Esophagus squamous epithelium (tissue), 5 donors: ENCODE measurements at places on chromosomes 16 and 17.

DNA sequence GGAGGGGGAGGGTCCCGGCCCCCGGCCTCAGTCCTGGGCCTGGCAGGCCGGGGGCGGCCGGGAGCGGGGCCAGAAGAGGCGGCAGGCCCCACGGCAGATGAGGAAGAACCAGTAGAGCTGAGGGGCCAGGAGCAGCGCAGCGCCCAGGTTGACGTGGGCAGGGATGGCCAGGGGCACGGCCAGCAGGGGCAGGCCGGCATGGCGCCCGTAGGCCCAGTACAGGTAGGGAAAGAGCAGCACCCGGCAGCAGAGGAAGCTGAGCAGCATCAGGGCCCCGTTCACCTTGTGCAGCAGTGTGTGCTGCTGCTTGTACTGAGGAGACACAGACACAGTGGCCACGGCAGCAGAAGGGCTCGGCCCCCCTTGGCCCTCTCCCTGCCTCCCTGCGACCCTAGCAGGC is 2.2 kb downstream of the C16orf92 start:
- DNase-seq: no peak

GRCh38 chr17:45338996-45339535 is 22.2 kb upstream of the MAP3K14 start:
- no peak for DNase-seq

GRCh38 chr17:52505601-52506000 is 347.1 kb upstream of the CA10 start:
- DNase-seq: no peak

DNA sequence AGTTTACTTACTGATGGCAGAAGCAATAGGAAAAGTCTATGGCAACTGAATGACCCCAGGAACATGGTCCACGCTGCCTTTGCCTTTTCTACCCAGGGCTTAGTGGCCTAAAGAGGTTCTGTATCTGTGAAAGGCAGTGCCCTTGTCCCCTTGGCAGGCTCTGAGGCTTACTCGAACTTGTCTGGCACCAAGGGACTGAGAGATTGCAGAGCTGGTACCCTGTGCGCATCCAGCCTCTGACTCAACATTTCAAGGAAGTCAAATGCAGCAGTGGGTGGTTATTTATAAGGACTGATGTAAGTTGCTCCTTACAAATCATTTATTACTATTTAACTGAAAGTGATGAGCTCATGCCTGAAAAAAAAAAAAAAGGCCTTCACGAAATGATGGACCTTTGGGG is 299.9 kb upstream of the MYOCD start:
- no peak for DNase-seq

DNA sequence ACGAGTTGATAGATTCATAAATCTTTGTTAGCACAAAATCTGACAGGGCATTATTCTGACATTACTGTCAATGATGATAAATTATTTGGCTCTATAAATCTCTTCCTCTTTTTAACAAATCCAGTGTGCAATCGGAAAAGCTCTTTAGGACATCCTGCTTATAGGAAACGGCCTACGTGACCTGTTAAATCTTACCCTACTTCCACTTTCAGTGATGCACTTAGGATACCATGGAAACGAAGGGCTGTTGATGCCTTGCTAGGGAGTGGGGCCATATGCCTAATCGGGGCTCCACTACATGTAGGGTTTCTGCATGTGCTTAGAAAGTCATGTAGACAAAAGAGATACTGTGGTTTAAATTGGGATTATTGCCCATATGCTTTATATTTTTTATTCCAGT is 27.2 kb downstream of the ZNF594 start:
- DNase-seq: no peak

DNA sequence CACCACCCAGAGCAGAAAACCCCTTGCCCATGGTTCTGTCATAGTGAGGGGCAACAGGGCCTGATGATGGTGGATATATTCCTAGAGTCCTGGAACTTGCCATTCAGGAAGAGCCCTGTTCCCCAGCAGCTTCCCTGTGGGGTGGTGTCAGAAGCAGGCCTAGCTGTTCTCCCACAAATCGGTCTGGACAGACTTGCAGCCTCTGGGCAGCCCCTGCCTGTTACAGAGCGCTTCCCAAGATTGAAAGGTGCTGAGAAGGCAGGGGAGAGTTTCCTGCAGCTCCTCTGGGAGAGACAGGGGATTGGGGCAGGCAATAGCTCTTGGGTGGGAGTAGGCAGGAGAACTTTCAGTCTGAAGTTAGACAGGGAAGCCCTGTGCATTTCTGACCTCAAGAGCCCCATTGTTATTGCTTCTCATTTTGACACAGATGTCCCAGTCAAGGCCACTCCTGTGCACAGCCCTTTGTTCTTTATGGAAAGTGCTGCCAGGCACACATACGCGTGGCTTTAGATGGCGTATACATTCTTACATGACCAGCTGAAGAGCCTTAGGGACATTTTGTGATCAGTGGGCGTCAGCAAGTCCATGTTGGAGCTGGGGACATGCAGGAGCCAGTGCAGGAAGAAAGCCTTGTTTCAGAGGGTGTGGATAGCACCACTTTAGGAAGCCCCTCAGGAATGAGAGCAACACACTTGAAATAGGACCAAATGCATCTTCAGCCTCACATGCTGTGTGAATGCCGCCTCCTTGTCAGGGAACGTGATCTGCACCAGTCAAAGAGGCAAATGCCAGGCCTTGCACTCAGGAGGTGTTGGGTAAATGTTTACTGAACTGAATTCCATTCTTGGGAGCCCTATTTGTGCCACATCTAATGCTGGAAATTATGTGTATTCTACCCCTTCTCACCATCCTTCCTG is 67.5 kb downstream of the GNAO1 start:
- DNase-seq: no peak

GRCh38 chr16:87464691-87465300 is 28.0 kb downstream of the ZCCHC14 start:
- no peak for DNase-seq

DNA sequence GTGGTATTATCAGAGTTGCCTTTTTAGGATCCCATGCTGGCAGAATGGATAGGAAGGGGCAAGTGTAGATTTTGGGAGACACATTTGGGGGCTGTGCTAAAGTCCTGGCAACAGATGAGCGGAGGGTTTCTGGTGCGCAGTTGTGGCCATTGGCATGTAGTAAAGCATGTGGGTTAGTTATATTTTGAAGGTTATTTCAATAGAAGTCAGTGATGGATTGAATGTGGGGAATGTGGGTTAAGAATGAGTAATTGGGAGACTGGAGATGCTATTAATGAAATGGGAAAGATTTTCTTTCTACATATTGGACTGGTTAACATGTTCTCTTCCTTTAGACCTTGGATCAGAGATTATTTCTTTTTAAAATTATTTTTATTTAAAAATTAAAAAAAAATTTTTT is 10.0 kb downstream of the DUS2 start:
- no peak for DNase-seq

DNA sequence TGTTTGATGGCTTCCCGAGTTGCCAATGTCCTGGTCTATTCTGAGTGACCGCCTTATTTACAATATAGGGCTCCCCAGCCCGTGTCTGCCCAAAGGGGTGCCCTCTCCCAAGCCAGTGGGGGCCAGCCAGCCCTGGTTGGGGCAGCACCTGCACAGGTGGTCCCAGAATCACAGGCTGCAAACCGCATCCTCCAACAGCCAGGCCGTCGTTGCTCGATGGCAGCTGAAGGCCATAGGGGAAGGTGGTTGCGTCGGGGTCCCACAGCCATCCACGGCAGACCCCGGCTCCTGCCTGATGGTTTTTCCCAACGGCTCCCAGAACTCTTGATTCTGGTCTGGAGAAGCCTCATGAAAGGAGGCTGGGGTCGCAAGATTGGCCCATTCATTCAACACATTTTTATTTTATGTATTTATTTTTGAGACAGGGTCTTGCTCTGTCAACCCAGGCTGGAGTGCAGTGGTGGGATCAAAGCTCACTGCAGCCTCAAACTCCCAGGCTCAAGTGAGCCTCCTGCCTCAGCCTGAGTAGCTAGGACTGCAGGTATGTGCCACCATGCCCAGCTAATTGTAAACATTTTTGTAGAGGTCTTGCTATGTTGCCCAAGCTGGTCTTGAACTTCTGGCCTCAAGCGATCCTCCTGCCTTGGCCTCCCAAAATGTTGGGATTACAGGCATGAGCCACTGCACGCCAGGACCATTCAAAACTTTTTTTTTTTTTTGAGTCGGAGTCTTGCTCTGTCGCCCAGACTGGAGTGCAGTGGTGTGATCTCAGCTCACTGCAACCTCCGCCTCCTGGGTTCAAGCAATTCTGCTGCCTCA is 79.0 kb upstream of the TOB1 start:
- no peak for DNase-seq
